ENCODE measurements at places on chromosomes 7 and 10. TPM values are rescaled to one million over a fixed set of nuclear protein-coding genes. Genes with fewer than 3 reads are reported as not detected.

- DNase-seq, result no peak
Observed at GRCh38 chr7:93894966-93895640, 4.5 kb upstream of the TFPI2 start.

Gene CUZD1
- total RNA-seq, result 3.8 TPM

GRCh38 chr10:129372172-129372571, 94.9 kb upstream of the MGMT start:
- DNase-seq, result no peak

- no peak for DNase-seq
Observed at GRCh38 chr10:104098358-104098925, 12.8 kb upstream of the COL17A1 start.

Gene ASB10
- total RNA-seq, result not detected

DNA sequence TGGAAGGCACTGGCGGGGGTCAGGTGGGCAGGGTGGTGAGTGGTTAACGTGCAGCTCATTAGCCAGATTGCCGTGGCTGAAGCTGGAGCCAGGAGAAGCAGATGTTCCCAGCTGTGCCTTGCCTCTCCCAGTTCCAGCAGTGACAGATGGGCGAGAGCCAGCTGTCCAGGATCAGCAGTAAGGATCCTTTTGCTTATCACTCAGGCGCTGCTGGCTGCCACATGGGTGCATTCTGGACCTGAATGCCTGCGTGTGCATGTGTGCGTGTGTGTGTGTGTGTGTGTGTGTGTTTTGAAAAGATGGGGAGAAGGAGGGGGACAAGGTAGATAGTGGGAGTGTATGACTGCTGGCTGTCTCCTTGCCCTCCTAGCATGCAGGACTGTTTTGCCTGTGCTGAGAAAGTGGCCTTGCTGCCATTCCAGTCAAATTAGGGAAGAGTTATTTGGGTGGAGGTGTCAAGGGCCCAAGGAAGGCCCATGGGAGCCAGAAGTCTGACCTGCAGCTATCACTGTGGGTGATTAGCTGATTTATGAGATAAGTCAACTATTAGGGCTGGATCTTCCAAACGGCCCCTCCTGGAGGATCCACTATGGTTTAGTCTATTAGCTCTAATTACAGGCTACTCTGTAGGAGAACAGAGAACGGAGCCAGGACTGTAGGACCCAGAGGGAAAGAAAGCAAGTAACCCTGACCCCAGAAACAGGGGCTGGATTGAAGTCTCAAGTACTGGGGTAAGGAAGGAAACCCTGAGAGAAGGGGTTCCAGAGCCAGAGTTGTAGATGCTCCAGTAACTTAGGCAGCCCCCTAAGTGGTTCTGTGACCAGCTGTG, 3.3 kb downstream of the EPHA1 start:
- DNase-seq, result no peak

- no peak for DNase-seq
Observed at GRCh38 chr7:70178787-70179186, 580.5 kb downstream of the AUTS2 start.

DNA sequence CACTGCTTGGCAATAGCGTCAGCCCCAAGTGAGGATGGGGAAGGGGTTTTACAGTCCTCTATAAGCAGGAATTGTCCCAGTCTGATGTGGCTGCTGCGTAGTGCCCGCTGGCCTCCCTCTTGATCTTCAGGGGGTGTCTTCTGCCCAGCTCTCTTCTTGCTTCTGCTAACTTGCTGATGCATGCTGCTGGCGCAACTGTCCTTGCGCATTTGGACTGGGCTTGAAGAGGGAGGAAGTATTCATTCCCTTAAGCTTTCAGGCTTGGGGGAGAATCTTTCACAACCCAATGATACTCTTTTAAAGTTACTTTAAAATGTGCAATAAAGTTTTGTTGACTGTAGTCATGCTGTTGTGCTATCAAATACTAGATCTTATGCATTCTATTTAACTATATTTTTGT, 10.3 kb downstream of the GALNT11 start:
- DNase-seq, result no peak

Gene SPDYE8
- not detected for total RNA-seq

DNA sequence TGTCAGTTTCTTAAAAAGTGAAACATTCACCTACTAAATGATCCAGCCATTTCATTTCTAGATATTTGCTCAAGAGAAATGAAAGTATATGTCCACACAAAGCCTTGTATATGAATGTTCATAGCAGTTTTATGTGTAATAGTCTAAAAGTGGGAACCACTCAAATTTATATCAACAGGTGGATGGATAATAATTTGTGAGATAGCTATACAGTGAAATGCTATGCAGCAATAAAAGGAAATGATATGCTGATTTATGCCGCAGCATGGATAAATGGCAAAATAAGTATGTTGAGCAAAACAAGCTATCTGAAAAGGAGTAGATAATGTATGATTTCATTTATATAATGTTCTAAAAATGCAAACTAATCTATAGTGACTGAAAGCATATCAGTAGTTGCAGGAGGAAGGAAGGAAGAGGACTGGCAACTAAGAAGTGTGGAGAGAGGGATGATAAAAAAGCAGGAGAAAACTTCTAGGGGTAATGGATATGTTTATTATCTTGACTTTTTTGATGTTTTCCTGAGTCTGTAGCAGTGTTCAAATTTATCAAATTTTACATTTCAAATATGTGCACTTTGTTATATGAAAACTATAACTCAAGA, 80.6 kb downstream of the ABCB5 start:
- no peak for DNase-seq

Gene PCDH15
- 0.48 TPM for total RNA-seq

DNA sequence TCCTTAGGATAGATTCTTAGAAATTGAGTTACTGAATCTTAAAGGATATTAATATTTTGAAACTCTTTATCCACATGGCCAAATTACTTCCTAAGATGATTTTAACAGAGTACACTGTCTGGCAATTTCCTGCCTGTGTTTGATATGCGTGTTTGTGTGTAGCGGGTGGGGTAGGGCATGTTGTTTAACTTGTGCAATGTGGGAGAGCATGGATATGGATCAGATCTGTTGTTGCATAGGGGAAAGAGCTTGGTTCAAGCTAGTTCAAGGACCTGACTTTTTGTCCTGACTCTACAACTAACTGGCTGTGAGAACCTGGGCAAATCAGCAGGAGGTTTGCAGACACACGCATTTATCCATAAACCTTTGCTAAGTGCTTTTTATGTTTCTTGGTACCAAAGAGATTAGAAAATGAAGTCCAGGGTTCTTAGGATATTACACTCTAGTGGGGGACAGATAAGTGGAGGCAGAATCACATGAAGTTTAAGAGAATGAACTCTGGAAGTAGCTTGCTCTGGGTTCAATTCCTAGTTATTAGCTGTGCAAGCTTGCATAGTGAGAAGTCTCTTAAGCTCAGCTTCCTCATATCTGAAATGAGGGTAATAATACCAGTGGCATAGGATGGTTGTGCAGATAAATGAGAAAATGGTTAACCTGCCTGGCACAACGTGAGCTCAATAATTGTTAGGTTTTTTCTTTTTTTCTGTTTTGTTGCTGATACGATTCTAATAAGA, 96.3 kb upstream of the PRR15 start:
- DNase-seq, result no peak

- no peak for DNase-seq
Observed at GRCh38 chr7:95411036-95411435, 14.9 kb upstream of the PON3 start.

DNA sequence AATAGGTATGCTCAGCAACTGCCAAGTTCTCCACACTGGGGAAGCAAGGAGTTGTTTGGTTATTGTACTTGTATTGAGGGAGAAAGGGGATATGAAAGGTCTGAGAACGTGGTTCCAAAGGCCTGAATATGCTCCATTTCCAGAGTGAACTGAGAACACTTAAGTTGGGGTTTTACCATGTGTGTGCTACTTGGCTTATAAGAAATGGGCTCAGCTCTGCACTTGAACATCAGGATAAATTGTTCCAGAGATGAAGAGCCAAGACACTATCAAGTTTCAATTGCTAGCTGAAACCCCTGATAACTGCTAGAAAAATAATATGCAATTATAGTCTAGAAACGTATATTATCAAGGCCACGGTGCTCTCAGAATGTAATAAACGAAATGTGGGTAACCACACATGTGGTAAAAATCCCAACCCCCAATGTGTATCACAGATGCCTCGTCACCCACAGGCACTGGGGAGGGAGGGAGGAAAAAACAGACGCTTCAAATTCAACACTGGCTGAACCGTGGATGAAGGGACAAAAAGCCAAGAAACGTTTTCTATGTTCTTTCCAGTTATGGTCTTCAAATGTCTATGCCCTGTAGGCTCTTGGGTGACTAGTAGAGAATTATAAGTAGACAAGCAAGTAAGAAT, 16.3 kb downstream of the ELMO1 start:
- no peak for DNase-seq

Gene VPS26A
- 37.4 TPM for total RNA-seq

Gene HOXA9
- total RNA-seq, result not detected

- DNase-seq, result no peak
Observed at GRCh38 chr10:70779511-70780369, 5.4 kb downstream of the TBATA start.

DNA sequence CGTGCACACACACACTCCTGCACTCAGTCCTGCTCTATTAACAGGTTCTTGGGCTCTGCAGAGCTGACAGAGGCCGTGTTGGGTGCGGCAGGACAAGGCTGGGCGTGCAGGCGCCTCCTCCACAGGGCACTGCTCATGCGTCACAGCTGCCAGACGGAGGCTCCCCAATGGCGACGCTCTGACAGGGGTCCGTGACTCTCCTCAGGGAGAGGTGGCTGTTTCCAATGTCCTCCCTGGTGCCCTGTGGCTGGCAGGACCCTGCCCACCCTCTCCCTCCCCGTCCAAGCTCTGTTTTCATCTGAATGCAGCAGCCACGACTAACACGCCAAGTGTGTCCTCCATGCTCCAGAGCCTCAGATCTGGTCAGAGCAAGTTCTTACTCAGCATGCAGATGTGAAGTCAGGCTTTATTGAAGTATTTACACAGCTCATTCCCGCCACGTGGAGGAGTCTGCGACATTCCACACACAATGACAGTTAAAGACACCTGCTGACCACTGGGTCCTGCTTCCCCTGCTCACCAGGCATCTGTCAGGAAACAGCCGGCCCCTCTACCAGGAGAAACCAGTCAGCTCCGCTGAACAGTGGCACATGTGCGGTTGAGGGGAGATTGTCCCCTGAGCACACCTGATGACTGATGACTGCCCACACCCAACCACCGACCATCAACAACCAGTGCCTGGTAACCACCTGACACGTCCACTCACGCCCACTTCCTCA, 116.7 kb downstream of the VIPR2 start:
- no peak for DNase-seq

Gene TLL2
- 9.1 TPM for total RNA-seq

- DNase-seq, result no peak
Observed at GRCh38 chr10:58775960-58776567, 263.4 kb downstream of the BICC1 start.

Gene GJC3
- total RNA-seq, result 3.7 TPM

GRCh38 chr7:95594185-95594584, 2.1 kb downstream of the PDK4 start:
- DNase-seq, result no peak

Gene DDC
- total RNA-seq, result not detected

Gene SLC18A2
- 7.1 TPM for total RNA-seq

Gene PAOX
- 5.2 TPM for total RNA-seq

DNA sequence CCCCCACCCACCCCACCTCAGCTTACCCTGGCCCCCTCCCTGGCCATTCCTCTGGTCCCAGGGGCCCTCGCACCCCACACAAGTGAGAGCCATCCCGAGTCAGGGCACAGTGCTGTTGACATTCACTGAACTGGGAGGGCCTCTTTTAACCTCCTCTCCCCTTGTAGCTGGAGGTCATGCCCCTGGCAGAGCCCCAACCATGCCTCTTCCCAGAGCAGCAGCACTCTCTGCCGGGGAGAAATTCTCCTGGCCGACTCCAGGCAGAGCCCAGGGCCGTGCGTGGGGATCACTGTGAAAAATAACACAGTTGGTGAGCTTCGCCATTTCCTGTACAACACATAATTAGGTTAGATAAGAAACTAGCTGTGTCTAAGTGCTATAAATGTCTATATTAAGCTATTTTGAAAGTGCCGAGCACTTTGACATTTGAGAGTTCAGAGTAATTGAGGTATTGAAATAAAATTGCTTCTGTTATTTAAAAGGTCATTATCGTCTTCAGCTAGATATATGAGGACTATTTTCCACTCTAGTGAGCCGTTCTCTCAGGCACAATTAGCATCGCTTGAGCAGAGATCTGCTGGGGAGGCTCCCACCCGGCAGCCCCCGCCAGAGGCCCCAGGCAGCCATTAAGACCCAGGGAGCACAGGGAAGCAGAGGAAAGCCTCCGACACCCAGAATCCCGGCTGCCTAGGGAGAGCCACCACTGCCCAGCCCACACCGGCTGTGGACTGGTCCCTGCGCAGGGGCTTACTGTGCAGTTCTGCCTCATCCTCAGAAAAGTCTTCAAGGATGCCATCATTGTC, 62.4 kb upstream of the LRRC18 start:
- no peak for DNase-seq

- peak; percentile 61 for DNase-seq
Observed at GRCh38 chr10:43076311-43076875, 476 bp upstream of the RET start.

Gene C10orf67
- not detected for total RNA-seq

GRCh38 chr10:108970016-108970415, 953.3 kb downstream of the XPNPEP1 start:
- DNase-seq, result peak; percentile 41

Gene MALRD1
- total RNA-seq, result 0.50 TPM

Gene CYP2C19
- 0.09 TPM for total RNA-seq

DNA sequence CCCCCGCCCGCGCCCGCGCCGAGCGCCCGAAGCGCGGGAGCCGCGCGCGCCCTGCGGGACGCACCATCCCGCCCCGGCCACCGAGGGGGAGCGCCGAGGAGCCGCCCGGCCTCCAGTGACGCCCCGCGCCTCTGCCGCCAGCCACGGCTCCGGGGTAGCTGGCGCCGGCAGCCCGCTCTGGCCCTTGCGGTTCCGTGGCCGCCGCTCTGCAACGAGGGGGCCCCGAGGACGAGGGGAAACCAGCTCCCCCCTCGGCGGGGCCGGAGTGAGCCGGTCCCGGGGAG, at the start of gene PAXIP1:
PAXIP1 (minus strand) TSS at position 33 of the 284 bp plus-strand sequence. CDS start 195 bp downstream, outside the sequence.
- DNase-seq, result no peak

DNA sequence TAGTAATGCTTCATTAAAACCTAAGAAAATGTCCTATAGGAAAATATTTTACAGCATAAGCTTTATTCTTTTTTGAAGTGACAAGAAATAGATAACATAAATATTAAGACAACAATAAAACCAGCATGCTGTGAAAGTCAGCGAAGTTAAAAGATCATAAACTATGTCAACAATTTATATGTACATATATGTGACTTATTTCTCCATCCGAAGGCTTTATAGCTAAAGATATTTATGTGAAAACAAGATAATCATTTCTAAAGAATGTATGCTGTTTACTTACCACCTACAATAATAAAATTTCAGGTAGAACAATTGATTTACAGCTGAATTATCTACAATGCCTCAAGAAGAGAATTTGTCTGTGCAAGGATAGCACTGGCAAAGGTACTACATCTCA, 283.4 kb downstream of the CRPPA start:
- DNase-seq, result no peak
